ENCODE measurements at places on chromosomes 2 and 18. TPM values are rescaled to one million over a fixed set of nuclear protein-coding genes. Genes with fewer than 3 reads are reported as not detected.

DNAH6 gene
- 0.18 TPM for total RNA-seq

STON1 gene
- 13.4 TPM for total RNA-seq

SMAD2 gene
- total RNA-seq: 105 TPM

MC5R gene
- total RNA-seq: 0.27 TPM

EGR4 gene
- total RNA-seq: 0.09 TPM

NYAP2 gene
- not detected for total RNA-seq

KCNE4 gene
- not detected for total RNA-seq
